ENCODE measurements at places on chromosomes 2 and 18.
A peak's percentile ranks its signal among the peaks of the same experiment; 100 is the strongest.

DNA sequence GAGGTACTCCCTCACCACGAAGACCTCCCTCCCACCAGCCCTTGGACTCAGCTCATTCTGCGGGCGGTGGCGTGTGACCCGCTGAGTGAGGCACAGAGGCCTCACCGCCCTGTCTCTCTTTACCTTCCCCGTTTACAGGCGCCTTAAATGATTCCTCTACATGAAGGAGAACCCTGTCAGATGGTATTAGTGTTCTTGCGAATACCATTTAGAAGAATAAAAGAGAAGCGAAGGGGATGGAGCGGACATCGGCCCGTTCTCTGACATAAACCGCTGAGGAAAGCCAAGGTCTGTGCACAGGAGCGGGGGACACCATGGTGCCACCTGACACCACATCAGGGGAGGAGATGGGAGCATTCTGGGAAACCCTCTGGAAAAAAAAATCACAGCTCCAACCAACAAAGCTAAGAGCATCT lies 179.8 kb downstream of the HDAC4 start:
- no peak for DNase-seq

DNA sequence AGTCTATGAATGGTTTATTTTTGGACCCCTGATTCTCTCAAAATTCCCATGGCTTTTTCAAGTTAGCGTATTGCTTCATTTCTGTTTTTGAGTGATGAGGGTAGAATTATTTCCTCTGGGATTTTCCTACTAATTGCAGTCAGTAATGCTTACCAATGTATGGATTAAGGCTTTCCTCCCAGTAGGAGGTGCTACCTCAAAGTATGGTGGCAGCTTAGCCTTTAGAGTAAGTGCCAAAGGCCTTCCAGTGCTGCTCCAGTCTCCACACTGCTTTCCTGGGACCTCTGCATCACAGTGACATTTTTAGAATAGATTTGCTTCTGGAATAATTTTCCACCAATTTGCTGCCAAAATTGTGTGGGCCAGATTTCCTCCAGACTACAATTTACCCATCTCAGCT lies 16.2 kb upstream of the SSB start:
- no peak for DNase-seq

DNA sequence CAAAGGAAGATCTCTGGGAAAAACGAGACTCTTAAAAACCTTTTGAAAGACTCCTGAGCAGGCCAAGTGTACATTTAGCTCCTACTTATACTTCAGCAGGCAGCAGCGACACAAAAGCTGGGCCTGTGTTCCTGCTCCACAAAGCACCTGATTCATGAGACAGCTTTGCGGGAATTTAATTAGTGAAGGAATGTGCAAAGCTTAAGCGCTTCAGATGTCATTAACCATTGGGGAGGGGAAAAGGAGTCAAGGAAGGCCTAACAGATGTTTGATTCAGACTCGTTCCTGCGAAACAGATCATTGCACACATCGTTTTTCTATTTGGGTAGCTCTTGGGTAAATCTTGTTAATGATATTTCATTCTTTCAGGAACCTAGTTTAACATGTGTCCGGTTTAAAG lies 125.9 kb downstream of the MAIP1 start:
- no peak for DNase-seq

DNA sequence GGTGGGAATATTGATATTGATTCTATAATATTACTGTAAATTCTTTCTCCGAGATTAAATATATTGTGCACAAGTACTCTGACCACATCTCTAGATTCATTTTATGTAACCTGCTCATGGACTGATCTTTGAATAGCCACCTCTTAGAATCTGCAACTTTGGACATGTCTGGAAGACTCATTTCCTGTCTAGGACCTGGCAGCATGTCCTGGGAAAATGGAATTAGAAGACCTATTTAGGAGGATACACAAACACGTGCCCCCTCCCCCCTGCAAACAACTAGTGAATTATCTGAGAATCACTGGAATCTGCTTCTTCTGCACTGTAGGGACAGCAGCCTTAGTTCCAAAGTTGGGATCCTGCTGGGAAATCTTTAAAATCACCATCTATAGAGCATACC lies 94.1 kb downstream of the UBE2E3 start:
- no peak for DNase-seq

GRCh38 chr2:147236601-147237000 lies 608.2 kb upstream of the ACVR2A start:
- DNase-seq = no peak

- no peak for DNase-seq
These were observed 47.7 kb downstream of the HIBCH start for GRCh38 chr2:190271783-190272456.

GRCh38 chr18:76487782-76488181 lies 7.3 kb downstream of the ZNF516 start:
- DNase-seq = no peak

DNA sequence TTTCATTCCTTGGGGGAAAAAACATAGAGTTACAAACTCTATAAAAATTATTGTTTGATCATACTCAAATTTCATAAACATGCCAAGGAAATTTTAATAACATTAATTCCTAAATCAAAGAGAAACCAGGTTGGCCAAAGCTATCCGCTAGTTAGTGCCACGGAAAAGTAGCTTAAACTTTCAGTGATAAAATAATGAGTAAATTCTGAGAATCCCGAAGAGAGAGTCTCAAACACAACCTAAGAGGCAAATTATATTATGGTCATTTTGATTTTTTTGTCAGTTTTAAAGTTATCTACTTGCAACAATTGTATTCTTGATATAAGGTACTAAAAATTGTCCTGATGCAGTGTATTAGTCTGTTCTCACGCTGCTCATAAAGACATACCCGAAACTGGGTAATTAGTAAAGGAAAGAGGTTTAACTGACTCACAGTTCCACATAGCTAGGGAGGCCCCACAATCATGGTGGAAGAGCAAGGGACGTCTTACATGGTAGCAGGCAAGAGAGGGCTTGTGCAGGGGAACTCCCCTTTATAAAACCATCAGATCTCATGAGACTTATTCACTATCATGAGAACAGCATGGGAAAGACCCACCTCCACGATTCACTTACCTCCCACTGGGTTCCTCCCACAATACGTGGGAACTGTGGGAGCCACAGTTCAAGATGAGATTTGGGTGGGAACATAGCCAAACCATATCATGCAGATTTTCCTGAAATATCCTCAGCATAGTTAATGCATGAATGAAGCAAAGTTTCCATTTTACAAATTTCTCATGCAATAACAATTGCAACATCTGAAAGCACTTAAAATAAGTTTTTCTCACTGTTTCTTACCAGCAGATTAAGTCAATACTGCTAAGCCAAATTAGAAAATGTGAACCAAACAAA lies 205.9 kb upstream of the STK17B start:
- peak; percentile 6 for DNase-seq

DNA sequence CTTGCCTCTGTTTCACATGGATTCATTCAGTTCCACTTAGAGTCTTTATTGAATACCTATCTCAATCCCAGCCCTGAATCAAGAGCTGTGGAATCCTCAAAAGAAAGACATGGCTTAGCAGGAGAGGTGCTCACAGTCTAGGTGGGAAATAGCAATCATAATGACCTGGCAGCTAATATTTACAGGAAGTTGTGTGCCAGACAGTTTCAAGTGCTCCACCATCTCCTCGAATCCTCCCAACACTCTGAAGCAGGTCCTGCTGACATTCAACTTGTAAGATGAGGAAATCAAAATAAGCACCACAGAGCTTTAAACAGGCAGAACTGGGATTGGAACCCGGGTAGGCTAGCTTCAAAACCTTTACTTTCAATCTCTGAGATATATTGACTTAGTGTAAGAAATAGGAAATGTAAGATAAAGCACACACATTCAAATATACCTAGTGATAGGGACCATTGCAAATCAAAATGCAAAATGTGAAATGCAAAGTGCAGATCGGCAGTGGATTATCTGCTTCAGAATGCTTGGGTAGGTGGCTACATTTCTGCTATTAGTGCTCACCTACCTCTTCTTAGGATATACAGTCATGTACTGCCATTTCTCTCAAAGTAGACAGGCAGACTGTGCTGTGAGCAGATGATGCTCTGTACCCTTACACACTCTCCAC lies 182.0 kb downstream of the PRKCE start:
- no peak for DNase-seq

DNA sequence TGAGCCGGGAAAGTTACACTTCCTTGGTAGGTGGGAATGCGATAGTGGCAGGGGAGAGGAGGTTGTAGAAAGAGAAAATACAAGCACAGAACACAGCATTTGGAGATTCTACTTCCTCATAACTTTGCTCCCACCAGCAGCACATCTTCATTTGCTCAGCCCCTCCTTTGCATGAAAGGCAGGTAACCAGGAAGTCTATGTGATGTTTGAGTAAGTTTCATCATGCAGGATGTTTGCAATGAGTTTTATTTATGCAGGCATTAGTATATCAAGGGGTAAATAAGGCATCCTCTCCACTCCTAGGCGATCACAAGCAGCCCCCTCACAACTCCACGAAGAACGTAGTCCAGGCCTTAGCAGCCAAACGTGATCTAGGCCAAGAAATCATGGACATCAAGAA lies 5.0 kb downstream of the RNF152 start:
- DNase-seq = no peak

DNA sequence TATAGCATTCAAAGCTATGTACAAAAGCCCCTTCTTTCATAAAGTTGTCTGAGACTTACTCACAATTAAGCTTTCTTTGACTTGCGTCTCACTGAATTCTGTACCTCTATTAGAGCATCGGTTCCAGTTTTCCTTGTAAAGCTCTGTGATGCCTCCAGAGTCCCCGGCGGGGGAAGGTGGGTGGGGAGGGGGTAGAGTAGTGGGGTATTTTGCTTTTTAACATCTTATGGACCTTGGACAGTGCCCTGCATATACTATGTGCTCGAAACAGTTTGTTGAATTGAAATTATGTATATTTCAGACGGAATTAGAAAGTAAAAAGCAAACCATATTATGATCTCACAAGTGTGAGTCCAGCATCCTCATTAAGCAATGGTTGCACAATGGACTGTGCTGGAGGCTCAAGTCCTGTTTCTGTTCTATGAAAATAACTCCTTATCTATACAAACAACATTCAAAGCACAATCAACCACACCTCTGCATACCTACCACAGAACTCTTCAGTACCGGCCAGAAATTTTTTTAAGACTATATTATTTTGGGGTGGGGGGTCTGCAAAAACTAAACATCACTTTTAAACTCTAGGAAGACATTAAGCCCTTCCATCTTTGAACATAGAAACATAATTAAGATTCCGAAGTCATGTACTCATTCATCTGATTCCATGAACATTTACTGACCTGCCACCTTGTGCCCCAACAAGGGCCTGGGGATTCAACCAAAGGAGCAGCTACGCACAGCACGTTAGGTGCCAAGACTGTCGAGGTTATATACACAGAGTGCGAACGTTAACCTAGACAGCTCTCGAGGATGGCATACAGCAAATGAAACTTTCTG lies 908 bp downstream of the STAT1 start:
- no peak for DNase-seq

DNA sequence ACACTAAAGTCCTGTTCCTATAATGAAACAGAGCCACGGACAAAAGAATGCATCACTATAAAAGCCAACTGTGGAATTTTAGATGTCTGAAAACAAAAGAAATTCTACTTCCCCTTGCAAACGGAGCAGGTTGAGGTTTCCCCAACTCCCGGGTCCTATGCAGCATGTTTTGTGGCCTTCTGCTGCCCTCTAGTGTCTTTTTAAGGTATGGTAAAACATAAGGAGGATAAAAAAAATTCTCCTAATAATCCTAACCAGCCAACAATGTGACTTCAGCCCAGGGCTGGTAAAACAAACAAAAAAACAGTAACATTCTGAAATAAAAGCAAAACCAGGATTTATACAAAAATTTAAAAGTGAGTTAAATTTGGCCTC lies 539.5 kb downstream of the NRXN1 start:
- no peak for DNase-seq

- no peak for DNase-seq
These were observed 19.9 kb downstream of the TTC32 start for GRCh38 chr2:19881908-19882265.

DNA sequence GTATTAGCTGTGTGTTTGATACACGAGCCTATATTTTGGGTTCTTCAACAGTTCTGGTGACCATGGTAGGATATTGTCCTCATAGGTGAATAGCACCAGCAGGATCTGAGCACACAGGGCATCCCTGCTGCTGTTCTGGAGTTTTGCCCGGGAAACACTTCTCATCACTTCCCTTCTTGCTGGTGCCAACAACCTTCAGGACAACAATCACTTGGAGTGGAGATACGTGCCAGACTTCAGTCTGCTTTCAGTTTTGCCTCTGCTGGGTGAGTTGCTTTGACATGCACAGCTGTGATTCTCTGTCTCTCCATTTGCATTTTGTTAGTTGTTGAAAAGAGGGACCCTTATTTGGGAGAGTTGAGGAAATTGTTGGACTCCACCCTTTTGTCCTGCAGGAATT lies 1347.2 kb upstream of the DDX18 start:
- DNase-seq = no peak

- DNase-seq = no peak
These were observed 40.4 kb upstream of the ANKRD62 start for GRCh38 chr18:12053289-12053688.

- no peak for DNase-seq
These were observed 193.2 kb upstream of the HNMT start for GRCh38 chr2:137771064-137771463.

DNA sequence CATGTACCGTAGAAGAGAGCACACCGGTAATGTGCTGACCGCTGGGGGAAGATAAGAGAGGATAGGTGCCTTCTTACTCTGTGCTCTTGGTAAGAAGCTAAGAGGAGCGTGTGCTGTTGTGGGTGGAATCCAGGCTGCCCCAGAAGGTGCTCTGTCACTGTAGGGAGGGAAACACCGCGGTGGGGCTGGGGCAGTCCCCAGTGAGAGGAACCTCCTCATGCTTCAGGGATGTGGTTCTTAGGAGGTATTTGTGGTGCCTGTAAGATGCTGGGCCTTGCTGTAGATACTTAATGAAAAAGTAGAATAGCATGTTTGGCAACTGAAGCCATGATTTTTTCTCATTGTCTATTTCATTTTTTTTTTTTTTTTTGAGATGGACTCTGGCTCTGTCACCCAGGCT lies 1.1 kb downstream of the COLEC11 start:
- DNase-seq = no peak

- no peak for DNase-seq
These were observed 25.4 kb upstream of the SCN7A start for GRCh38 chr2:166519391-166519962.

GRCh38 chr2:16014802-16015201 lies 74.5 kb downstream of the MYCN start:
- DNase-seq = no peak

DNA sequence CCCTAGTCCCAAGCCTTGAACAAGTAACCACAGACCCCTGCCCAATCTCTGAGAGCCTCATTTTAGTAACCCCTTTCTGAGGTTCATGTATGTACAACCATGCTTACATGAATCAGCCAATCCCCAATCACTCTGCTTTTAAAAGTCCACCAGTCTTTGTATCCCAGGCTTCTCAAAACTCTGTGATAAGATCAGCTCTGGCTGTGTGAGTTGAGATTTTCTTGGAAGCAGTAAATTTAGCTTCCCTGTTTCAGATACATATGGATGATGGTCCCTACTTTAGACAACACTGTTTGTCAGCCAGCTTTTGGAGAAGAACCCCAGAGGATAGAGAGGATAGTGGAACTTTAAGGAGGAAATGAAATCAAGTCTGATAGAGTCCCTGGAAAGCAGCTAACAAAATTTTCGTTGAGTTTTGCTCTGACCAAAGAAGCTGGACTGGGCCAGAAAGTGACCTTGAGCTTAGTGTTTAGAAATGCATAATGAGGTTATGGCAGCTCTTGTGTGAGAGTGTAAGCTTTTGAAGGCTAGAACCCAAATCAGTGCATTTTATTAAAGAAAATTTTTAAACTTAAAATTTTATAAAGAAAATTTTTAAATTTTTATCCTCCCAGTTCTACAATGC lies 3.7 kb downstream of the ADNP2 start:
- no peak for DNase-seq

- no peak for DNase-seq
These were observed 286.7 kb upstream of the CYRIA start for GRCh38 chr2:16952368-16952767.

- no peak for DNase-seq
These were observed 88.5 kb downstream of the VAPA start for GRCh38 chr18:10002280-10002679.
